ENCODE measurements at places on chromosomes 1 and 21. TPM values are rescaled to one million over a fixed set of nuclear protein-coding genes. Genes with fewer than 3 reads are reported as not detected.

DNA sequence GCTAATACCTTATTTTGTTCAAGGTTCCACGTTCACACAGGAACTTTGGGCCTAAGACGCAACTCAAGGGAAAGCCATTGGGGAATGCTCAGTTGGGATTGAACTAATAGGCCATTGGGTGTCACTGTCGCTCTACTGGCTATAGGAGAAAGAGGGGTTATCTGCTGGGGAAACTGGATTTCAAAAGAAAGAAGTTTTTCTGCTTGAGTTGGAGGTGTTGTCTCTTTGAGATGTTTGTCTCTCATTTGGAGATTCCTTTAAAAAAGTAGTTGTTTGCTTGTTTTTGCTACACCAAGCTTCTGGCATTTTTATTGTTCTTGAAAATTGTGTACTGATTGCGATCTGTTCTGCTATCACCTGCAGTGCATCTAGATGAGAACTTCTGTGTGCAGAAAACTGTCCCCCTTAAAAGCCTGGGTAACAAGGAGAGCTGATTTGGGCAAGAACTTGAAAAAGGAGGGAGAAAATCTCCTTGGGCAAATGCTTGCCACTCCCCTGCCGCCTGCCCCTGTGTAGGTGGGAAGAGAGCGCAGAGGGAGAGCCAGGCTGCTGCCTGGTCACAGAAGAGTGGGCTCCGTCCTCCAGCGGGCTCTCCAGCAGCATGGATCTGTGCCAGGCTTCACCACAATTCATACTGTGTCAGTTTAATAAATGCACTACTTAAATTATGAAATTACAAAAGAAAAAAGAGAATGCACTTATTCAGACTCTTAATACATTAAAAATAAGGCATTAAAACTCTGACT lies 39.9 kb downstream of the PEX14 start:
- no peak overlapping the region for H3K27ac ChIP-seq
- no peak for DNase-seq
- peaks cover 6% of the 10 kb centered on the region for H3K4me1 ChIP-seq
- H3K27me3 ChIP-seq = no peaks in the 10 kb centered on the region
- H3K4me3 ChIP-seq = no peak overlapping the region

MEX3A gene
- total RNA-seq = 10.5 TPM

GRCh38 chr1:206847946-206848345 lies 17.5 kb upstream of the IL20 start:
- H3K27ac ChIP-seq = no peak overlapping the region
- no peak overlapping the region for H3K4me3 ChIP-seq
- H3K36me3 ChIP-seq = no peaks in the 10 kb centered on the region
- DNase-seq = no peak
- H3K27me3 ChIP-seq = no peaks in the 10 kb centered on the region
- H3K4me1 ChIP-seq = no peaks in the 10 kb centered on the region

TIAM1 gene
- total RNA-seq = 26.7 TPM

DNA sequence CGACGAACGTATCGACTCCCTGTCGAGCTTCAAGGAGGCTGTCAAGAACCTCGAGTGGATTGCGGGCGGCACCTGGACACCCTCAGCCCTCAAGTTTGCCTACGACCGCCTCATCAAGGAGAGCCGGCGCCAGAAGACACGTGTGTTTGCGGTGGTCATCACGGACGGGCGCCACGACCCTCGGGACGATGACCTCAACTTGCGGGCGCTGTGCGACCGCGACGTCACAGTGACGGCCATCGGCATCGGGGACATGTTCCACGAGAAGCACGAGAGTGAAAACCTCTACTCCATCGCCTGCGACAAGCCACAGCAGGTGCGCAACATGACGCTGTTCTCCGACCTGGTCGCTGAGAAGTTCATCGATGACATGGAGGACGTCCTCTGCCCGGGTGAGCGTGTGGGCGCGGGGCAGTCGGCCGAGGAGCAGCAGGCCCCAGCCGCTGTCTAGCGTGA lies 28.0 kb downstream of the COL6A2 start:
- no peaks in the 10 kb centered on the region for H3K27me3 ChIP-seq
- no peaks in the 10 kb centered on the region for H3K4me1 ChIP-seq
- H3K27ac ChIP-seq = no peak overlapping the region
- peak; percentile 36 for DNase-seq
